Activated effector memory CD4-positive, alpha-beta T cell treated with Interleukin-2 at 50 U/mL for 16 hours (primary cell): ENCODE measurements at places on chromosomes 13 and 19.

- no peak for DNase-seq
Measured at GRCh38 chr13:20772401-20773131, 1.2 kb downstream of the EEF1AKMT1 start.

DNA sequence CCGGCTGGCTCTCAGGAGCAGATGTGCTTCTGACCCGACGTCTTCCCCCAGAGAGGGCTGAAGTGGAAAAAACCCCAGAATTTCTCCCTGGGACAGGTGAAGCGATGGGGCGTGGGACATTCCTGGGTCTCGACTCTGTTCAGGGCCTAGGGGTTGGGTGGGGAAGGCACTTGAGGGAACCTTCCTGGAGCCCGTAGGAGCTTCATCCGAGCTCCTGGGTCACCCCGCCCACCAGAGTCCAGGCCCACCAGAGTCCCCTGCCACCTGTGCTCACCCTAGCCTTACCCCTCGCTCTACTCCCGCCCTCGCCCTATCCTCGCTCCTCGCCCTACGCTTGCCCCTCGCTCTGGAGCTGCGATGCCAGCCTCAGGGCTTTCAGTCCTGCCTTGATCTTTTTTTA is 23.2 kb downstream of the EPN1 start:
- no peak for DNase-seq

- no peak for DNase-seq
Measured at GRCh38 chr19:33473653-33474305, 47.8 kb downstream of the PEPD start.

DNA sequence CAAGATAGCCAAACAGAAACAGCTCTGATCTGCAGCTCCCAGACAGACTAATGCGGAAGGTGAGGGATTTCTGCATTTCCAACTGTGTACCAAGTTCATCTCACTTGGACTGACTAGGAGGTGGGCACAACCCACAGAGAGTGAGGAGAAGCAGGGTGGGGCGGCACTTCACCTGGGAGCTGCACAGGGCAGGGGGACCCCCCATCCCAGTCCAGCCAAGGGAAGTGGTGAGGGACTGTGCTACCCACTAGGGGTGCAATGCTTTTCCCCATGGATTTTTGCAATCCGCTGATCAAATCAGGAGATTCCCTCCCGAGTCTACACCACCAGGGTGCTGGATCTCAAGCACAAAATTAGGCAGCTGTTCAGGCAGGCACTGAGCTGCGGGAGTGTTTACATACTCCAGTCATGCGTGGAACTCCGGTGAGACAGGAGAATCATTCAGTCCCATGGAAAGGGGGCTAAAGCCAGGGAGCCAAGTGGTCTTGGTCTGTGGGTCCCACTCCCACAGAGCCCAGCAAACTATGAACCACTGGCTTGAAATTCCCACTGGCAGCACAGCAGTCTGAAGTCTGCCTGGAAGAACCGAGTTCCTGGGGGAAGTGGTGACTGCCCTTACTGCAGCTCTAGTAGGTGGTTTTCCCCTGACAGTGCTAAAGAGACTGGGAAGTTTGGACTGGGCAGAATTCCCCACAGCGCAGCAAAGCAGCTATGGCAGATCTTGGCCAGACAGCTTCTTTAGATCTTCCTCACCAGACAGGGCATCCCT is 85.1 kb upstream of the UFM1 start:
- DNase-seq = no peak

- no peak for DNase-seq
Measured at GRCh38 chr19:50728084-50728737, 5.0 kb downstream of the CLEC11A start.

GRCh38 chr13:78160793-78161192 is 242.2 kb upstream of the EDNRB start:
- DNase-seq = no peak

GRCh38 chr13:106274551-106275203 is 260.8 kb downstream of the EFNB2 start:
- DNase-seq = no peak

DNA sequence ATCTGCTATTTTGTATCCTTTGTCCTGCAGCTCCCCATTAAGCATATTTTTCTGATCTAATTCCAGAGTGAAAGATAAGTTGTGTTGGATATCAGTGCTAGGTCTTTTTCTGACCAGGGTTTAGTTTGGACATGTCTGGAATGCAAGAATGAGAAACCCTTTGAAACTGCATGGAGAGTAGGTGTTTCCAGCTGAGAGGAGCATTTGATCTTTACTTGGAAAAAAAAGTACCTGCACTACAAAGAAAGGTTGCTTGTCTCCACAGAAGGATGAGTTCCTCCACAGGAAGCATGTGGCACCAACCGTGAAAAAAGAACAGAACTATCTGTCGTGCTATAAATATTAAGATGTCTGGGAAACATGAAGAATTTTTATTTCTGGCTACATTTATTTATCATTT is 36.6 kb upstream of the MED4 start:
- no peak for DNase-seq
